ENCODE measurements at places on chromosomes 16 and 17.

DNA sequence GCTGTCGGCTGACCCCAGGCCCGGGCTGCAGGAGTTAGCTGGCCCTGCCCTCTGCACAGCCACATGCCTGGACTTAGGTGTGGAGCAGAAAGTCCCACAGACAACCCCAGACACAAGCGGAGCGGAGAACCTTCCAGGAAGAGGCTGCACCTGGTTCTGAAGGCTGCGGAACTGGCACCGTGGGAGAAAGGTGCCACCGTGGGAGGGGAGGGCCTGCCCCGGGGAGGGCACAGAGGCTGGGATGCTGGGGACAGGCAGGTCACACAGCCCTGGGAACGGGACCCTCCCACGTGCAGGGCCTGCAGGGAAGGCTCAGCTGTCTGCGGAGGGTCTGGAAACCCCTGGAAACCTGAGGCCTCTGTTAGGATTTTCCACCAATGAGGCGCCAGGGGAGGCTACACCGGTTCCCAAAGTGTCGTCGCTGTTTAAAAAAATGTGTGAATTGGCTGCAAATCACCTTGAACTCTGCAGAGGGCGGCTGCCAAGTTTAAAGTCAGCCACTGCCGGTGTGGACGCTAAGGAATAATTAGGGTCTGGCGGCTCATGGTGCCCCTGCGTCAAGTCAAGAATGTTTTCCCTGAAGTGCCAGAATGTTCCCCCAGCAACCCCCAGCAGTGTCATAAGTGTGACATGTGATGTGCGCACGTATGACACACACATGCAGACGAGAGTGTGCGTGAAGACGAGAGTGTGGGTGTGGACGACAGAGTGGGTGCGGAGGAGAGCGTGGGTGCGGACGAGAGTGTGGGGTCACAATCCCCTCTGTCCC, 50.9 kb upstream of the PABPN1L start:
- H3K27ac ChIP-seq = no peak overlapping the region
- peaks cover 11% of the 10 kb centered on the region for H3K27me3 ChIP-seq
- H3K36me3 ChIP-seq = no peaks in the 10 kb centered on the region

GRCh38 chr16:70701596-70701995, 15.7 kb upstream of the MTSS2 start:
- no peak for DNase-seq
- peaks cover 3% of the 10 kb centered on the region for H3K36me3 ChIP-seq
- peaks cover 9% of the 10 kb centered on the region for H3K4me1 ChIP-seq
- H3K27me3 ChIP-seq = no peaks in the 10 kb centered on the region

DNA sequence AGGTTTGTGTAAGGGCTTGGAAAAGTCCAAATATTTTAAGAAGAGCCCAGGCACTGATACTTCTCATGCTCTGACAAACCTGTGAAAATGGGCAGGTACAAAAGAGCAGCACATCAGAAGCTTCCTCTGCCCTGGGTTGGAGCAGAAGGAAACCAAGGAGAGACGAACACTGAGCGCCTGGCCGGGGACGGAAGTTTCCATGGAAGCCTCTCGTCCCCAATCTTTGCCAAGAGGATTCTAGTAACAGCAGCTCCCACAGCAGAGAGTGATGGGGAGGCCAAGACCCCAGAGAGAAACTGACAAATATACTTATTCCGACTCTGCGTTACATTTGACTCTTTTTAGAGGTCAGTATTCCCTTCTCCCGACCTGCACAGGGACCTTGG, 268.5 kb downstream of the C16orf95 start:
- H3K36me3 ChIP-seq = no peaks in the 10 kb centered on the region
- no peak overlapping the region for H3K27ac ChIP-seq
- H3K27me3 ChIP-seq = peaks cover 45% of the 10 kb centered on the region
- H3K4me1 ChIP-seq = peaks cover 16% of the 10 kb centered on the region
- no peak for DNase-seq
- no peak overlapping the region for H3K4me3 ChIP-seq

- H3K27me3 ChIP-seq = no peaks in the 10 kb centered on the region
- no peak overlapping the region for H3K27ac ChIP-seq
- H3K4me3 ChIP-seq = no peak overlapping the region
- no peaks in the 10 kb centered on the region for H3K4me1 ChIP-seq
These were observed 137.8 kb downstream of the CYB561 start for GRCh38 chr17:63308272-63308671.
